ENCODE measurements at places on chromosomes 3 and 15.
A peak's percentile ranks its signal among the peaks of the same experiment; 100 is the strongest.

GRCh38 chr3:41638381-41638780 is 323.5 kb downstream of the ULK4 start:
- DNase-seq: no peak

DNA sequence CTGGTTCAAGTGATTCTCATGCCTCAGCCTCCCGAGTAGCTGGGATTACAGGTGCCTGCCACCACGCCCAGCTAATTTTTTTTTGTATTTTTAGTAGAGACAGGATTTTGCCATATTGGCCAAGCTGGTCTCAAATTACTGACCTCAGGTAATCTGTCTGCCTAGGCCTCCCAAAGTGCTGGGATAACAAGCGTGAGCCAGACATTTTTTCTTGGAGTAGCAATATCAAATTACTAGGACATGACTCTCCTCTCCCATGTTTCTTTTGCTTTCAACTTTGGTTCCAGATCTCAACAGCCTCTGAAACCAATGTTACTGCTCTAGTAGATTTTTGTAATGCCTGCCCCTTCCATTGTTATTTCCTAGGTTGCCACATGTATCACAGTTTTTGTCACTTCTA is 462.0 kb downstream of the GBE1 start:
- no peak for DNase-seq

- DNase-seq: no peak
Observed at GRCh38 chr3:128076483-128077201, 24.4 kb downstream of the SEC61A1 start.

DNA sequence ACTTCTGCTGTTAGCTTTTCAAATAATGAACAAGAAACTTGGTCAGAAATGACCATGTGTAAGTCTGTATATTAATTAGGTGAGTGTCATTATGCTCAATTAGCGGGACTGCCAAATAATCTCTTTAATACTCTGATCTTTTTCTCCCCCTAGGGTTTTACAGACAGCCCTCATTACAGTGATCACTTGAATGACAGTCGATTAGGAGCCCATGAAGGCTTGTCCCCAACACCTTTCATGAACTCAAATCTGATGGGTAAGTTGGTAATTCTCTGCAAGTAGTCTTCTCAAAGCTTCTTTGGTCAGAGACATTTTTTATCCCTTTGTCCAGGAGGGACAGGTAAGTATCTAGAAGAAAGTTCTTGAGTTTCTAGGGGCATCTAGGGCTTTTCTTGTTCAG is 173.2 kb downstream of the TCF12 start:
- DNase-seq: no peak

GRCh38 chr3:47163169-47164006 is 525 bp downstream of the SETD2 start:
- DNase-seq: peak; percentile 25

GRCh38 chr3:84717894-84718293 is 240.9 kb upstream of the CADM2 start:
- no peak for DNase-seq

DNA sequence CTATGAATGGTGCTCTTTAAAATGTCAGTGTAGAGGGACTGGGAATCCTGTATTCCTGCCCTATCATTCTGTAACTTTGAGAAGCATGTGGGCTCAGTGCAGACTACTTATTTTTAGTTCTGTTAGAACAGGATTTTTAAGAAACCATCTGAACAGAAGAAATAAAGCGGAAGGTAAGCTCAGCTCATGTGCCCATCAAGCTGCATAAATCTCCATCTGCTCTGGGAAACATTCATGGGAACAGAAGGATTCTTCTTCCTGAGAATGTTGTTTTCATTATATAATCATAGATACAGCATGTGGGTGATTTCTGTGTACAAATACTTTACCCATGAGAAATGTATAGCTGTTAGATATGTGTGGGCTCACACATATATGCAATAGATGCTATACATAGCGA is 69.9 kb downstream of the SIDT1 start:
- DNase-seq: no peak

GRCh38 chr3:138935863-138936740 is 10.8 kb downstream of the FOXL2 start:
- DNase-seq: peak; percentile 60

DNA sequence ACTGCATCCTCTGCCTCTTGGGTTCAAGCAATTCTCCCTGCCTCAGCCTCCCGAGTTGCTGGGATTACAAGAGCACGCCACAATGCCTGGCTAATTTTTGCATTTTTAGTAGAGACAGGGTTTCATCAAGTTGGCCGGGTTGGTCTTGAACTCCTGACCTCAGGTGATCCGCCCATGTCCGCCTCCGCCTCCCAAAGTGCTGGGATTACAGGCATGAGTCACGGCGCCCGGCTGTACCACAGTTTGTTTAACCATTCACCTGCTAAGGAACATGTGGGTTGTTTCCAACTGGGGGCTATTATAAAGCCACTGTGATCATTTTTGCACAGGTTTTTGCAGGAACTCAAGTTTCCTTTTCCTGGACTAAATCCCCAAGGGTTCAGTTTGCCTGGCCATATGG is 123.2 kb upstream of the RAP2B start:
- no peak for DNase-seq

Measured in activated CD4-positive, alpha-beta T cell treated with anti-CD3 and anti-CD28 coated beads for 24 hours (primary cell).